GM12878 (cell line): ENCODE measurements at places on chromosomes 6 and 20.

DNA sequence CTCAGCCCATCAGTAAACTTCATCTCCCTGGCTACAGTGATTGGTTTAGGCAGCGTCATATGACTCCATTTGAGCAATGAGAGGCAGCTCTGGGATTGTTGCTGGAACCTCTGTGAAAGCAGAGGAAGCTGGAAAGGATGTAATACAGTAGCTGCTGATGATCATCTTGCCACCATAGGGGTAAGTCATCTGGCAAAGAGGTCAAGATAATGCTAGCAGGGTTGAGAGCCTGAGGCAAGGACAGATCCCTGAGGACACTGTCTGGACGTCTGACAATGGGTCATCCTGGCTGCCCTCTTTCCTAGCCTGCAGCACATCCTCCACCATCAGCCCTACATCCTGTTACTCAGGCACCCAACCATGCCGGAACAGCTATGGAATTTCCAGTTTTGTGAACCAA, 25.5 kb upstream of the FKBP1A start:
- H3K4me1 ChIP-seq: no peaks in the 10 kb centered on the region
- no peak overlapping the region for H3K4me3 ChIP-seq
- no peaks in the 10 kb centered on the region for H3K36me3 ChIP-seq

DNA sequence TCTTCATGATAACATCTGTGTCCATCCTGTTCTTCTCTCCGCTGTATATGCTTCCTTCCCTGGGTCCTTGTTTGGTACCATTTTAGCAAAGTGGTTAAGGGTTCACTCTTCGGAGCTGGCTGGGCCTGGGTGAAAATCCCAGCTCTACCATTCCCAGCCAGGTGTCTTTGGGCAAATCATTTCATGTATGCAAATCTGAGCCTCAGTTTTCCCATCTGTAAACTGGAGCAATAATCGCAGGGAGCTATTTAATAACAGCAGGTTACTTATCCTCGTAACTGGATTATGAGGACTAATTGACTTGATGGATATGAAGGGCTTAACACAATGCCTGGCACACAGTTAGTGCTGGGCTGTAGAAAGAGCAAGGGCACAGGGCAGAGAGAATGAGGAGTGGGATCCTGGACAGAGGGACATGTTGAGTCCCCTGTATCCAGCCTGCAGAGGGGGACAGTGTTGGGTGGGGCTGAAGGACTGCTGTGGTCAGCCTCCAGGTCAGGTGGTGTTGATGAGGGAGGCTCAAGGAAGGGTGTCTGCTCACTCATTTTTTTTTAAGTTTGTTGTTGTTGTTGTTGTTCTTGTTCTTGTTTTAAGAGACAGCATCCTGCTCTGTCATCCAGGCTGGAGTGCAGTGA, 44.3 kb upstream of the FAM83D start:
- no peaks in the 10 kb centered on the region for H3K27me3 ChIP-seq
- no peak overlapping the region for H3K4me3 ChIP-seq
- peaks cover 22% of the 10 kb centered on the region for H3K36me3 ChIP-seq
- DNase-seq: no peak
- H3K4me1 ChIP-seq: peaks cover 46% of the 10 kb centered on the region

DNA sequence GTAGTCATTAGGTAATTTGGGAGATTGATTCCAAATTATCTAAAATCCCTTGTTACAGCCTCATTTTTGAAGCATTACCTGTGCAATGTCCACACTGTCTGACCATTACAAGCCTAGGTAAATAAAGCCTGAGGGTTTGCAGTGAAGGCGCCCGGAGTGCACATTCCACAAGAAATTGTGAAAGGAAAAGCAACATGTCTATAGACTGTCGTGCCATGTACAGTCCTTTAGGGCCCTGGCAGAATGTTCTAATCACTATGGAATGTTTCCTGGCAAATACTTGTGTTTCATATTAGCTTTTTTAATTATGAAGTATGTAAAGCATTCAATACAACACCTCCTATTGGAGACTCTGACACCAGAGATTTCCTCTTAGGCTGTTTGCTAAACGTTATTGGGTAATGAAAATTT, 28.9 kb downstream of the PREP start:
- H3K27me3 ChIP-seq: no peaks in the 10 kb centered on the region
- H3K4me1 ChIP-seq: no peaks in the 10 kb centered on the region
- H3K36me3 ChIP-seq: peaks cover 15% of the 10 kb centered on the region
- DNase-seq: no peak

DNA sequence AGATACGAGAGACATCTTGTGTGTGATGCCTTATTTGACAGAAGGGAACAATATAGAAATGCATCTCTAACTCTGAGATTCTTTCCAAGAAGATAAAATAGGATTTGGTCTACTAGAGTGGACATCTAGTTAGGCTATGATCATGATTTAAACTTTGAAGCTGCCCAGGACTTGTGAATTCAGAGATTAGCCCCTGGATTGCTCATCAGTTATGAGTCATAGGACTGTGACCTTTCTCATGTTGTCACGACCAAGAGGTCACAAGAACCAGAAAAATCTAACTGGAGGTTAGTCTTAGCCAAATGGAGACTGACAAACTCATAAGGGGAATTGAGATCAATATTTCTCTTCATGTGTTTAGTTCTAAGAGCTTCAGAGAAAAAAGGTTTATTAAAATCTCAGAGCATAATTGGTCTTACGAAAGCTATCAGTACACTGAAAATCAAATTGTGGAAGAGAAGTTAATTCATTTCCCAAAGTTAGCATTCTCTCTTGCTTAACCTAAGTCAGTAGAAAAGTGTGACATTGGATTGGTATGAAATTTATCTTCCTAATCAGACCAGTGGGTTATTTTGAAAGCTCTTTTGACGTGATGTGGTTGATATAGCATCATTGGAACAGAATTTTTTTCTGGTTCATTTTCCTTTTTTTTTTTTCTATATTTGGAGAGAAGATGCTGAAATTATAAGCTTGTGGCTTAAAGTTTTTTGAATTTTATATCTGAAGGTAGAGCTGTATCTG, 245.7 kb downstream of the RNF144B start:
- H3K4me1 ChIP-seq: no peaks in the 10 kb centered on the region
- DNase-seq: no peak
- no peak overlapping the region for H3K4me3 ChIP-seq
- no peak overlapping the region for H3K27ac ChIP-seq
- H3K36me3 ChIP-seq: no peaks in the 10 kb centered on the region

DNA sequence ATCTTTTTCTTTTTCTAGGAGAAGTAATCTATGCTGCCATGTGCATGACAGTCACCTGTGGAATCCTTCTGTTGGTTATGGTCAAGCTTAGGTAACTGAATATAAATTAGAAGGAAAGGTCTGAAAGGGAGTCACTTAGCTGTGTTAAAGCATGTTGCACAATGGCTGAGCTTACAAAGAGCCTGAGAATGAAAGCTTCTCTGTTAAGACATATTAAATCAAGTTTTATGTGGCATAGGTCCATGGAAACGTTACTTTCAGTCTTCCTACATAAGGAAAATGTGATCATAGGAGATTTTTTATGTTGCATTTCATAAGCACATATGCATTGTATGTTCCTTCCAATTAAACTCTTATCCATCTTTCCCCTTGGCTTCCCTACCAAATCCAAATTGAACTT, 72.1 kb downstream of the GFRAL start:
- H3K36me3 ChIP-seq: no peaks in the 10 kb centered on the region
- H3K27ac ChIP-seq: no peak overlapping the region
- no peaks in the 10 kb centered on the region for H3K27me3 ChIP-seq
- H3K4me1 ChIP-seq: no peaks in the 10 kb centered on the region
